Germinal center (tissue), 1 donor: ENCODE measurements at places on chromosomes 4 and X.

- no peak for DNase-seq
Measured at GRCh38 chr4:67151376-67152343, 393.6 kb downstream of the CENPC start.

GRCh38 chr4:170672381-170672965 is 582.7 kb upstream of the AADAT start:
- DNase-seq, result no peak

GRCh38 chr4:189036906-189037305 is 897.7 kb downstream of the TRIML1 start:
- DNase-seq, result no peak

GRCh38 chr4:185838514-185839193 is 26.7 kb upstream of the SORBS2 start:
- no peak for DNase-seq

GRCh38 chr4:119184128-119184527 is 28.4 kb upstream of the USP53 start:
- DNase-seq, result no peak

DNA sequence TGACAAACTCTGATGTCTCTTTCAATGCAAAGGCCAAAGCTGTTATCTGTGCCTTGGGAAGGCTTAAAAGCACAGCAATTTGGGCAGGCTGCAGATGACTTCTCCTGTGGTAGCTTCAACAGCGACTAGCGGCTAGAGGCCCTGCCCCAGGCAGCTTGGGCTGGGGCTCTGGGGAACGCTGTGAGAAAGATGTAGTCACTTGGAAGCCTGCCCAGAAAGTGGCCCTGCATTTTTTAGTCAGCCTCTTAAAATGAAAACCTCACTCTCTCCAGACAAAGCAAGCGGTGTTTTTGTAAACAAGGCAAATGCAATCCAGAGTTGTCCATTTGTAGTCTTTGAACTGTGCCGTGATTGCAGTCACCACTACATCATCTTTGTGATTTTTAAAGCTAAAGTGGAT is 27.5 kb downstream of the PCYT1B start:
- DNase-seq, result no peak

GRCh38 chr4:138724530-138724929 is 291.1 kb upstream of the NOCT start:
- no peak for DNase-seq

GRCh38 chrX:118764122-118764521 is 36.7 kb downstream of the IL13RA1 start:
- no peak for DNase-seq

- DNase-seq, result no peak
Measured at GRCh38 chrX:53305996-53306937, 24.9 kb upstream of the IQSEC2 start.

GRCh38 chr4:104973708-104974107 is 173.0 kb upstream of the TET2 start:
- no peak for DNase-seq

- no peak for DNase-seq
Measured at GRCh38 chr4:11072999-11073398, 355.7 kb downstream of the HS3ST1 start.

- DNase-seq, result no peak
Measured at GRCh38 chr4:187235456-187236170, 512.0 kb upstream of the FAT1 start.

DNA sequence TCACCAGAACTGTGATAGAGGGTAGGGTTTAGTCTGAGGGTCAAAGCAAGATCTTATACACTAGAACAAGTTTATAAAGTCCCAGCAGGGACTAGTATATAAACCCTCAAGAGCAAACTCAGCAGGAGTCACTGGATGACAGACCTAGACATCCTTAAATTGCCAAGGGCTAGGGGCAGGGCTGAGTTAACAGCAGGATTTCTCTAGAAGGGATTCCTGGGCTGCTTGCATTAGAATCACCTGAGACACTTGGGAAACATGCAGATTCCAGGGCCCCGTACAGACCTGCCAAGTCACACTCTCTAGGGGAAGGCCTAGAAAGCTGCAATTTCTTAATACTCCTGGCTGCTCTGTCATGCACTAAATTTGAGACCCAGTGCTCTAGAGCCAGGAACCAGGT is 6.6 kb upstream of the GPR50 start:
- no peak for DNase-seq

GRCh38 chr4:120839974-120840751 is 82.4 kb downstream of the PRDM5 start:
- DNase-seq, result no peak

GRCh38 chr4:79653871-79654270 is 245.8 kb upstream of the GK2 start:
- DNase-seq, result no peak

DNA sequence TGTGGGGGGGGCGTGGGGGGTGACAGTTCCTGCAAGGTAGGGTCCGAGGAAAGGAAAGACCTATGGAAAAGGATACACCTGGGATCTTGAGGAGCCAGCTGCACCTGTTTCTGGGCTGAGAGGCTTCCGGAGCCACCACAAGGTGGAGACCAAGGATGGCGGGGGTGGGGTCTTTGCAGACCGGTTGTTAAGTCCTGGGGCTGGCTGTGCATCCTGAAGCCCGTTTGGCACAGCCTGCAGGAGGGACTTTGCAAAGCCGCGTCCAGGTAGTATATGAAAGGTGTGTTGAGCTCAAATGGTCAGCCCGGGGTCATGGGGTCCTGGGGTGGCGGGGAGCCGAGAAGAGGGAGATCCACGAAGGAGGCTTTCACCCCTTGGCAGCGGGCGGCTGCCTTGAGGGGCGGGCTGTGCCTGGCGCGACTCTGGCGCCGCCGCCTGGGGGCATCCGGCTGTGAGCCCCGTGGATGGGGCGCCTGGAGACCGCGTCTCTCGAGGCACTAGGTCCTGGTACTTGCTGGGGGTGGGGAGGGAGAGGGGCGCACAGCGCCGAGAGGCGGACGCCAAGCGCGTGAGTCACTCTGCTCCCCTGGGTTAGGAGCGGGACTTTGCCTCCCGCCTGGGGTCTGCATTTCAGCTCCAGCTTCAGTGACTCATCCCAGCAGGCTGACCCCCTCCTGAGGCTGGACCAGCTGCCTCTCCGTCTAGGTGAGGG is 58.2 kb upstream of the DYNLT3 start:
- DNase-seq, result no peak

DNA sequence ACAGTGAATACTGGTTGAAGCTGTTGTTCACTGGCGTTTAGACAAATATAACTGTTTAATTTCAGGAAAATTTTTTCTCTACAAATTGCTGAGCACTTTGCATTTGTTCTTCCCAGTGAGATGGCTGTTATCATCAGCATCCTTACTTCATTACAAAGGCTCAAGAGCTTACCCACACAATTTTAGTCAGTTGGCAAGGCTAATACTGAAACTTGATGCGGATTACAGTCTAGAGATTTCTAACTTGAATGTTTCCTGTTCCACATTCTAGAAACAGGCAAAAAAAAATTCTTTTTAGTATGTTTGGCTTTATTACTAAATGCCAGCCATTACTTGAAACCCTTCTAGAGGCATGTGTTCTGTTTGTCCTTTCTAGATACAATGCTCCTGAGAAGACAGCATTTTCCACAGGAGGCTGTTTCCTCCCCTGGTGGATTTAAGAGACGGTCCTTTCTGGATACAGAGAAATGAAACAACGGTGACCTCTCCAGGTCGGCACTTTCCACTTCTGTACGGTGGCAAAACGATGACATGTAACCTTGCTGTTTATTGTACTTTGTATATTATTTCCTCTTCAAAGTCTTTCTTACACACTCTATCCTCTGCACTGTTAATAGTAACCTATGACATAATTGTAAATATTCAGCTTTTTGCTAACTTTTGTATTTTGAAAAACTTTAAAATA is 80.9 kb downstream of the RFC1 start:
- no peak for DNase-seq

GRCh38 chr4:58669783-58670182 is 1559.6 kb upstream of the IGFBP7 start:
- no peak for DNase-seq

DNA sequence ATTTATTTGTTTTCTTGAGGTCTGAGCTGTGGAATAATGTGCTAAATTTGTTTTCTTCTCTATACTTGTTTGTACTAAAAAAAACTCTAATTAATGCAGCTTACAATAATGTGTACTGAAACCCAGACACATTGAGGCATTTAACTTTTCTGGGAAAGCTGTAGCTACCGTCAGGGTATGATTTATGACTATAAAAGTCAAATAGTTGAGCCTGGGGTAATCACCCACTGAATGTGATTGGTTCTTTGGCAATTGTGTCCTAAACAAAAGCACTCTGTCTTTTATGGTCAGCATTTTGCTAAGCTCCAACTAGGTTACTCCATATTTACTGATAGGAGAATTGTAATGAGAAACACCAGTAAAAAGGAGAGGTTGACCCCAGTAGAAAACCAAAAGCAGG is 65.9 kb upstream of the CBLL2 start:
- no peak for DNase-seq

DNA sequence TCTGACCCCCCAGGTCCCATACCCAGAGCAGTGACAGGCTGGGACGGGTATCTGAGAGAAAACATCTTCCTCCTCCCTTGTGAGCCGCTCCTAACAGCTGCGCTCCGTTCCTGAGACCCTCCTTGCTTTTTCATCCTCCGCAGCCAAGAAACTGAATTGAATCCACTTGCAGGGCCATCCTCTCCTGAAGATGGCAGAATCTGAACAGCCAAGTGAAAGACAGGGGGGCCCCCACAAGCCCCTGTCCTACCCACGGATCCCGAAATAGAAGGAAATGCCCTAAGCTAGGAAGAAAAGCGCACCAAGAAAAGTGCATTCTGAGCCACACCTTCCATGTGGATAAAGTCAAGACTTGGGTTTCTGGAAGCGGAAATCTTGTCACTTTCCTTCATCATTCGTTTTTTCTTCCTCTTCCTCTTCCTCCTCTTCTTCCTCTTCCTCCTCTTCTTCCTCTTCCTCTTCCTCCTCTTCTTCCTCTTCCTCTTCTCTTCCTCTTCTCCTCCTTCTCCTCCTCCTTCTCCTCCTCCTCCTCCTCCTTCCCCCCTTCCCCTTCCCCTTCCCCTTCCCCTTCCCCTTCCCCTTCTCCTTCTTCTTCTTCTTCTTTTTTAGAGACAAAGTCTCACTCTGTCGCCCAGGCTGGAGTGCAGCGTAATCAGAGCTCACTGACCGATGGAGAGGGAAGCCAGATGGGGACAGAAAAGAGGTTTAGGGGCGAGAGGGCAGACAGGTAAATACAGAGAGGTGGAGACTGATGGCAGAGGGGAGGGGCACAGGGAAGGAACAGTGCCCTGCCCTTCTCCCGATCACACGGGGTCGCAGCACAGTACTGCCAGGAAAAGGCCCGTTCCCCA is 86.0 kb upstream of the WWC2 start:
- no peak for DNase-seq

GRCh38 chr4:12139296-12139695 is 710.6 kb upstream of the HS3ST1 start:
- no peak for DNase-seq

GRCh38 chr4:176999935-177000543 is 207.3 kb upstream of the VEGFC start:
- no peak for DNase-seq

- DNase-seq, result no peak
Measured at GRCh38 chr4:14138106-14138505, 510.6 kb upstream of the BOD1L1 start.

DNA sequence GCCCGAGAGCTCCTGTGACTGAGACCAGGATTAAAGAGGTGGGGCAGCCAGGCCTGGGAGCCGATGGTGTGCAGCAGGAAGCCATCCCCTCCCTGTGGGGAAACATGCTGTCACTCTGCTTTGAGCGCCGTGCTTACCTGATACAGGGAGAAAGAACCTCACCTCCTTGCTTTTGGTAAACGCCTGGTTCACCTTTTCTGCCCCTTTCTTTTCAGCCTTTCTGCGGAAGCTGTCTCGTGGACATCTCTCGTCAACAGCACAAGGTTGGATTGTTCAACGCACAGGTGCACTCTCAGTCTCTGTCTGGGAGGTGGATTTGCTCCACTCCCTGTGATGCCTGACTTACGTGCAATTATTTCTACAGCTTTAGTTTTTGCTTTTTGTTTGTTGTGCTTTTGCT is 12.0 kb downstream of the ZFYVE28 start:
- no peak for DNase-seq

DNA sequence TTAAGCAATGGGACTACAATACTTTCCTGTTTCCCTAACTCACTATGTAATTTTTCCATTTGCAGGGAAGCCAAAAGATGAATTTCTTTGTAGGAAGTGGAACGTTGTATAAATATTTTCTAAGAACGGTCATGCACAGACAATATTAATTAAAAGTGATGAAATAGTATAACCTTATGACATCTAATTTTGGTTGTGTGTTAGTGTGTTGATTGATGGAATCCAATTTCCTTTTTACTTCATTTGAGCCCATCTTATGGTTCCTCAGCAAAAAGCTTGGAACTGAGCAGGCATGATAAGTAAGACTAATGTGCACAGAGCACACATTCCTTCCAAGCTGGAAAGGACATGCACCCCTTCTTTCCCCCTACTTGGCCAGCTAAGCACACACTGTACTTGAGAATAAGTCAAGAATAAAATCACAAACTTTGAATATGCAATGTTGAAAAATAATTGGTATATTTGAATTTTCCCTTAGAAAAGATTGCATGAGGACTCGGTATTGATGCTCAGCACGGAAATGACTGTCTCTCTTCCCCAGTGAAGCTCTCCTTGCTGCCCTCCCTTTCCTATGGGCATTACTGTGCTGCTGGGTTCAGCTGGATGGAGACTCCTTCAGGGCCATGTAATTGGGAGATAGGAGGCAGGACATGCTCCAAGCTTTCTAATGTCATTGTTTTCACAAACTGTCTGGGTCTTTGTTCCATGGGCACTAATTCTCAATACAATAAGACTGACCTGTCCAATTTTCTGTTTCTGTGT is 19.2 kb upstream of the PDLIM3 start:
- no peak for DNase-seq

- DNase-seq, result no peak
Measured at GRCh38 chrX:22110729-22111494, 78.8 kb downstream of the PHEX start.

DNA sequence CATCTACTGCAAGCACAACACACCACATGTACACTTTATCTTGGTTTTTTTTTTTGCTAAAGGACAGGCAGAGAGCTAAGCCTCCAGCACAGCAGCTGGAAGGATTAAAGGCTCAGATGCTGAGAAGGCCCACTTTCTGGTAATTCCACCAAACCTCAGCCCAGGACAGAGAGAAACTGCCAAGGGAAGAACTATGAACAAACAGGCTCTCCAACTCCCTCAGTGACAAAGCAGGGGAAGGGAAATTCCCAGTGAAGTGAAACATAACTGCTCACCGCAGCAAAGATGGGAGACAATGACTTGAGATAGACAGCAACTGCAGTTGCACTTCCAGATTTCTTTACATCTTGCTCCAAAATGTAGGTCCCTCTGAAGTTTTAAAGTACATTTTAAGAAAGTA is 4.8 kb downstream of the PROM1 start:
- DNase-seq, result no peak

GRCh38 chrX:112664924-112665323 is 14.8 kb downstream of the LHFPL1 start:
- no peak for DNase-seq

DNA sequence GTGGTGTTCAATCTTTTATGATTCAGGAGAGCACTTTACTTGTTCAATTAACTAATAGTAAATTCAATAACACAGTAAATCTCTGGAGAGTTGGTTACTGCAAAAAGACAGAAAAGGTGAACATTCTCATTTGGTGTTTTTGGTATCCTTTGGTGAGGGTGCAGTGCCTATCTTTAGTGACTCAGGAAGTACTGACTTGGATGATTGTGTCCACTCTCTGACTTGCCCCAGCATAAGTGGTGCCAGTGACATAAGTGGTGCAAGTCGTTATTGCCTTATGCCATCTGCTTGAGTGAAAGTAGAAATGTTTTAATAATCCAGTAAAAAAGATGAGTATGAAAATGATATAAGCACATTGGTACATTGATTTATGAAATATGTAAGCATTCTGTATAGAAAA is 27.0 kb downstream of the GUCY1B1 start:
- DNase-seq, result no peak
